ENCODE measurements at places on chromosomes 11 and 22.

DNA sequence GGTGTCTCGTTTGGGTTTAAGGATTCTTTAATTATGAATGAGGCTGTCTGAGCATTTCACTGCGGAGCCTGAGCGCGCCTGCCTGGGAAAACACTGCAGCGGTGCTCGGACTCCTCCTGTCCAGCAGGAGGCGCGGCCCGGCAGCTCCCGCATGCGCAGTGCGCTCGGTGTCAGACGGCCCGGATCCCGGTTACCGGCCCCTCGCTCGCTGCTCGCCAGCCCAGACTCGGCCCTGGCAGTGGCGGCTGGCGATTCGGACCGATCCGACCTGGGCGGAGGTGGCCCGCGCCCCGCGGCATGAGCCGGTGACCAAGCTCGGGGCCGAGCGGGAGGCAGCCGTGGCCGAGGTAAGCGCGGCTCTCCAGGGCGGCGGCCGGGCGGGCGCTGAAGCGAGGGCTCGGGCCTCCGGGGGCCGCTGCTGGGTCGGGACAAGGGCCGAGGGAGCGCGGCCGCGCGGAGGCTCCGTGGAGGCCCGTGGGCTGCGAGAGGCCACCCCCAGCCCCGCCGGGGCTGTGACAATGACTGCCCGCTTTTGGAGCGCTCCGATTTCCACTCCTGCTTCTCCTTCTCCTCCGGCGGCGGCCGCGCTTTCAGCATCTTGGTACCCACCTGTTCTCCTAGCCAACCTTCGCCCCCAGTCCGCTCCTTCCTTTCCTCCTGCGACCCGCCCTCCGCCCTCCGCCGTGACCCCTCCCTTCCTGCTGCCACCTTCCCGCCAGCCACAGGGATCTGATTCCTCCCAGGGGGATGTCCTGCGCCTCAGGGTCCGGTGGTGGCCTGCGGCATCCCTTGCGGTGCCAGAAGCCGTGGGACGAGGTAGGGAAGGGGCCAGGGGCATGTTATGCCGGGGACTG is at the start of gene EXT2:
EXT2 (plus strand) TSS at position 173 of the 854 bp plus-strand sequence. CDS start 12,035 bp downstream, outside the sequence.
- peak; percentile 94 for DNase-seq

DNA sequence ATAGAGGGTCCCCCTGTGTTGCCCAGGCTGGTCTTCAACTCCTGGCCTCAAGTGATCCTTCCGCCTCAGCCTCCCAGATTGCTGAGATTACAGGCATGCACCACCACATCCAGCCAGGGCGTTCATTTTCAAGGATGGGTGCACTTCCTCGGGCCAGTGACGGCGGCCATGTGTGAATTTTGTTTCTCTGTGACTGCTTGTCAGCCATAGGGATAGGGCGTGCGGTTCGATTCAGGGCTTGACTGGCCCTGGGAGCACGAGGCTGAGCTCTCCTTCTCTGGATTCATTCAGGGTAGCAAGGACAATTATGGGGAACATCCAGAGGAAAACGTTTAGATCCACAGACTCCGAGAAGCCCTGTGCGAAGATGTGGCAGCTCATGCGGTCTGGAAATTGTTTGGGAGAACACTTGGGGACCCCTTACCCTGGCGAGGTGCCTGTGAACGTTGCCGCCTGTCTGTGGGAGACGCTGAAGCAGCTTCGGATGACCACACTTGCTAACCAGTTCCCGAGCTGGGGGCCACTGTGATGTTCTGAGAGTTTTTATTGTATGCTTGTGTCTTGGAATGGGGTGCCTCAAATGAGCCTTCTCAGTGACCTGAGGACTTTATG is 2.9 kb downstream of the PTDSS2 start:
- no peak for DNase-seq

DNA sequence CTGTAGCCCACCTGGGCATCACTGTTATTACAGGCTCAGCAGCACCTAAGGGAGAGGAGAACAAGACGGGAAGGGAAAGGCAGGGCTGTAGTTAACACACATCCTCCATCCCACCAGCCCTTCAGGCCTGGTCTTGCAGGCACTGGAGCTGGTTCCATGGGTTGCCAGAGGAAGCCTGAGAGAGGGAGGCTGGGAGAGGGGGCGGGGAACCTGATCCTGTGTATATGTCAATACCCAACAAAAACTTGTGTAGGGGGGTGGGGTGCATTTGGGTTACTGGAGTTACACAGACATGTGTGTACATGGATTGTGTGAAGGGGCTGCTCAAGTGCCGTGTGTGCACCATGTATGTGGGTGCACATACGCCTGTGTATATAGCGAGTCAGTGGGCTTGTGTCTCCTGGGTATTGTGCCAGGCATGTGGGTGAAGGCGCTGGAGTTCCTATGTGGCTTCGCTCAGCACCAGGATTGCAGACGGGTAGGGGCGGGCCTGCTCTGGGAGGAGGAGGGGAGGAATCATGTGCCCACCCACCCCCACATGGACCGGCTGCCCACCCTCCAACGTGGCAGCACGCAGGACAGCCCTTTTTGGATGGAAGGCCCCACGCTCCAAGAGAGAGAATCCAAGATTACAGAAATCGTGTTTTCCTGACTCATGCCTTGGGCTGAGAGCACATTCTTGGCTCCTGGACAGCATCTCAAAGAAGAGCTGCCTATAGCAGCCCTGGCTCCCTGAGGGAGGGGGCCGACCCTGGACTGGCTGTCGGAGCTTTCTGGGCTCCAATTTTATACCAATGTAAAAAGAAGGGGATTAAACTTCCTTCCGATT is 4.2 kb upstream of the SERPINH1 start:
- no peak for DNase-seq

- no peak for DNase-seq
Observed at GRCh38 chr22:45885171-45885840, 91.7 kb downstream of the WNT7B start.

GRCh38 chr11:11538277-11538960 is 83.4 kb downstream of the GALNT18 start:
- DNase-seq, result no peak

- no peak for DNase-seq
Observed at GRCh38 chr11:122261546-122261945, 145.5 kb upstream of the BLID start.

DNA sequence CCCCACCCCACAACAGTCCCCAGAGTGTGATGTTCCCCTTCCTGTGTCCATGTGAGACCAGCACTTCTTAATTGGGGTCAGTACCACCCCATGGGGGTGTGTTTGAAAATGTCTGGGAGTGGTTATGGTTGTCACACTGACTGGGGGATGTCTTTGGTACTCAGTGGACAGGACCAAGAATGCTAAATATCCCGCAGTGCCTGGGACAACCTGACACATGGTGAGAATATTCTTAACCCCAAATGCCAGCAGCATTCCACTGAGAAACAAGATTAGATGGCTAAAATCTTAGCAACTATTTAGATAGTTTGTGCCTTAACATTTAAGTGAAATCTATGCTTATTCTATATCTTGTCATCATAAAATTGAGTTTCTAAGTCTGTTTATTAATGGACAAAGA is 177.5 kb upstream of the ZBED5 start:
- no peak for DNase-seq

- no peak for DNase-seq
Observed at GRCh38 chr11:45603946-45604682, 61.3 kb downstream of the CHST1 start.

GRCh38 chr11:115220911-115221310 is 283.3 kb downstream of the CADM1 start:
- no peak for DNase-seq

DNA sequence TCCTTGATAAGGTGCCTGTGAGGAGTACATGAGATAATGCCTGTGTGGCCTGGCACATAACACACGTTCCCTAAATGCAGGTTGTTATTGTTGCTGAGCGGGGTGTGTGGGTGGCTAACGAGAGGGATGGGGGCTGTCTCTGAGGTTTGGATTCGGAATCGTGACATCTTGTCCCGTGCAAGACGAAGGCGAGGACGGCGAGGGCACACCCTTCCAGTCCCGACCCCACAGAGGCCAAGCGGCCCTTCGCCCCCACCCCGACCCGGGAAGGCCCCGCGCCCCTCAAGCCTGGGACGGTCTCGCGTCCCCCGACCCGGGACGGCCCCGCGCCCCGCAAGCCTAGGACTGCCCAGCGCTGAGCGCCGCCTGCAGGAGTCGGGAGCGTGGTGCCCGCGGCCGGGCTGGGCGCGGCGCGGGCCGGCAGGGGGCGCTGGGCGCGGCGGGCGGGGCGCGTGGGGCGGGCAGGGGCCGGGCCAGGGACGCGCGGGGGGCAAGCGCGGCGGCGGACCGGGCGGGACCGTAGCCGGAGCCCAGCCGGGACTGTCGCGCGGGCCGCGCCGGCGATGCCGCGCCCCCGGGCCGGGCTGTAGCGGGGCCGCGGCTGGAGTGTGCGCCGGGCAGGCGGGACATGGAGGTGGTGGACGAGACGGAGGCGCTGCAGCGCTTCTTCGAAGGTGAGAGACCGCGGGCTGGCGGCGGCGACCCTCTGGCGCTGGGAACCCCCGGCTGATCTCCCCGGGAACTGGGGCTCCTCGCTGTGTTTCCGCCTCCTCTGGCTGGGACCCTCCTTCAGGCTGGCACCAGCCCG is at the start of gene MYRF:
MYRF (plus strand) TSS at position 520 of the 808 bp plus-strand sequence; CDS start at position 629, 109 bp downstream.
- peak; percentile 72 for DNase-seq

GRCh38 chr11:2325719-2326118 is 23.9 kb downstream of the TSPAN32 start:
- peak; percentile 81 for DNase-seq

DNA sequence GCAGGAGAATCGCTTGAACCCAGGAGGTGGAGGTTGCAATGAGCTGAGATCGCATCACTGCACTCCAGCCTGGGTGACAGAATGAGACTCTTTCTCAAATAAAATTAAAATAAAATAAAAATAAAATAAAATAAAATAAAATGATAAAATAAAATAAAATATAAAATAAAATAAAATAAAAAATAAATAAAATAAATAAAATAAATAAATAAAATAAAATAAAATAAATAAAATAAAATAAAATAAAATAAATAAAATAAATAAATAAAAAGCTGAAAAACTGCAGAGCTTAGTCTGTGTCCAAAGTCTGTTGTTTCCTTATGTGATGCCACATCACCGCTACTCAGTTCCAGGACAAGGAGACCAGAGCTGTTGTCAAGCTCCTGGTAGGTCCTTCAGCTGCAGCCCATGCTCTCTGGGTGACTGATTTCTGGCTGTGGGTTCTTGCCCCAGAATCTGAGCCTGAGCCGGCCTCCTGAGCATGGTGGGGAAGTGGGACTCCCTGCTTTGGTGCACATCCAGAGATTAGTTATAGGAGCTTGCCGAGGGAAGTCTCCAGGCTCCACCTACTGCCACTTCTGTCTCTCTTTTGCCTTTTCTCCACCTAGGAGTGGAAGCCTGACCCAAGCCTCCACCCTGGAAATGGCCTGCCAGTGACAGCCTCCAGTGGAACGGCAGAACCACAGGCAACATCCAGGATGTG is 31.3 kb upstream of the ADA2 start:
- no peak for DNase-seq

- no peak for DNase-seq
Observed at GRCh38 chr11:103842795-103843194, 193.6 kb upstream of the DDI1 start.

- peak; percentile 59 for DNase-seq
Observed at GRCh38 chr22:38871360-38872171, 450 bp downstream of the CBX6 start.

DNA sequence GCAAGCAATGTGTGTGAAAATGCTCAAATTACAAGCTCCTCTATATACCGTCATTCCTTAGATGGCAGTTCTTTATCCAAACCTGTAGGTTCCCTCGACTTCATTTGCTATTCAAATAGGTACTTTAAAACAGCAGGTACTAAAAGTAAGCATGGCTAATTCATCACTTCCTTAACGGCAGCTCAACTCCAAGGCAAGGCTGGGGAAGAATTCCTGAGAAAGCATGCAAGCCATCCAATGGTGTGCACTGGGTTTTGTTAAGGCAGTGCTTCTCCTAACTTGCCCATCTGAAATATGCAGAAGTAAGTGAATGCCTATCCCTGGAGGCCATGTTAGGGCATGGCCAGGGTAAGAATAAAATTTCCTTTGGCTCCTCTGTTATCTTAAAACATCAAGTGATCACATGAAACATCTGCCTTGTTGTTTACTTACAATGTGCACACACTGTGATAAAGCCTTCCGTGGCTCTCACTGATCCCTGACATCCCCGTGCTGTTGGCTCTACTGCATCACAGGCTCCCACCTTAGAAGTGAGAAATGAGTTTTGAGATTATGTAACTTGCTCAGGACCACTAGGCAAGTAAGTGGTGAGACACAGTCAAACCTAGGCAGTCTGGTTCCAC is 52.1 kb downstream of the SMCO4 start:
- no peak for DNase-seq

DNA sequence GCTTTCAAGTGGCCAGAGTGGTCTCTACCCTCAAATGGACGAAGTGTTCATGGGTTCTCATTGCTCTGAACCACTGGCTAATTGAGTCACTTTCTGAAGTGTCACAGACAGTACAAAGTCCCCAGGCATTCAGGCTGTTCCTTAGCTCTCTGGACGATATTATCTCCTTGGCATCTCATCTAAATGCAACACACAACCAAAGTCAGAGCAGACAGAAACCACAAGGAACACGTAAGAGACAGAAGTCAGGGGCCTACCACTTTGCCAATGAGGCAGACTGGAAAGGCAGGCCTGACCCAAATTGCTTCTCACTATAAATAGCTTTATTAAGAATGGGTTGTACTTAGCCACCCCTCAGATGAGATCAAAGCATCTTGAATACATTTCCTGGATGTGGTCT is 29.0 kb upstream of the LDLRAD3 start:
- no peak for DNase-seq

- no peak for DNase-seq
Observed at GRCh38 chr22:38866024-38866398, 6.0 kb downstream of the CBX6 start.

DNA sequence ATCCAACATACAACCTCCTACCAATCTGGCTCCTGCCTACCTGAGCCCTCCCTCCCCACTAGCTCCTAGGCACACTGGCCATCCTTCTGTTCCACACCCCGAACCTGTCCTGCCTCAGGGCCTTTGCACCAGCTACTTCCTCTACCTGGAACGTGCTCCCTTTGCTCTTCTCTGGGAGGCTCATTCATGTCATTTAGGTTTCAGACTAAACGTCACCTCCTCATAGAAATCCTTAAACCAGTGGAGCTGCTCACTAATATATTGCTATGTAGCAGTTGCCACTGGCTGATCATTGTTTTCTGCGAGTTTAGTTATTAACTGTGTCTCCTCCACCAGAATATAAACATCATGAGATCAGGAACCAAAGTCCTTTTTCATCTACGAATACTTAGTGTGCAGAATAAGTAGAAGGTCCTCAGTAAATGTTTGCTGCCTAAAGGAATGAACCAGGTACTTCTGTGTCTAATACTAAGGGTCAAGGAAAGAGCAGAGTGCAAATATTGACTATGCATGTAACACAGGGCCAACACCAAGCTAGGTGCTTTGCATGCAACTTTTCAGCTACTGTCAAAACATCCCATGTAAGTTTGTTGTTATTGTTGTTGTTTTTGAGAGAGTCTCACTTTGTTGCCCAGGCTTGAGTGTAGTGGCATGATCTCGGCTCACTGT is 277.6 kb upstream of the SYN3 start:
- DNase-seq, result no peak

- DNase-seq, result no peak
Observed at GRCh38 chr11:2914455-2915195, 14.6 kb downstream of the PHLDA2 start.

GRCh38 chr11:120467627-120468026 is 43.9 kb upstream of the GRIK4 start:
- DNase-seq, result no peak

GRCh38 chr11:110077346-110077745 is 15.8 kb upstream of the ZC3H12C start:
- no peak for DNase-seq

- DNase-seq, result no peak
Observed at GRCh38 chr11:14565845-14566244, 45.7 kb upstream of the PSMA1 start.

- peak; percentile 78 for DNase-seq
Observed at GRCh38 chr22:36659762-36660509, 43.6 kb downstream of the CACNG2 start.
